Astrocyte of the spinal cord (primary cell): ENCODE measurements at places on chromosomes 16 and 17.
A peak's percentile ranks its signal among the peaks of the same experiment; 100 is the strongest.

- no peak for DNase-seq
Observed at GRCh38 chr16:20610211-20610891, 34.2 kb upstream of the ACSM2B start.

DNA sequence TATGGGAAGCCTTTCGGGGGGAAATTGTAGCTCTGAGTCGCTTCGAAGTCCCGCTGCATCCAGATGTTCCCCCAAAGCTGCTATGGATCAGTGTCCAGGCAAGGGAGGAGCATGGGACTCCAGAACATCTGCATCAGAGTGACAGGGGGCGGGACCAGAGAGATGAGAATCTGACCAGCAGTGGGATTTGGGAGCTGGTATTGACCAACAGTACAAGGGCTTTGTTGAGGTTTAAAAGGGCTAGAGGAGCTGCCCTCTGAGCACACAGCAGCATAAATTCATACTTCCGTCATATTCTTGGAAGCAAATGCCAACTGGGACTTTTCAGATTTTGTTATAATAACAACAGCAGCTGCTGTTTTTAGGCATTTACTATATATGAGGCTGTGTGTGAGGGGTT lies 10.6 kb downstream of the RBFOX1 start:
- DNase-seq, result no peak

DNA sequence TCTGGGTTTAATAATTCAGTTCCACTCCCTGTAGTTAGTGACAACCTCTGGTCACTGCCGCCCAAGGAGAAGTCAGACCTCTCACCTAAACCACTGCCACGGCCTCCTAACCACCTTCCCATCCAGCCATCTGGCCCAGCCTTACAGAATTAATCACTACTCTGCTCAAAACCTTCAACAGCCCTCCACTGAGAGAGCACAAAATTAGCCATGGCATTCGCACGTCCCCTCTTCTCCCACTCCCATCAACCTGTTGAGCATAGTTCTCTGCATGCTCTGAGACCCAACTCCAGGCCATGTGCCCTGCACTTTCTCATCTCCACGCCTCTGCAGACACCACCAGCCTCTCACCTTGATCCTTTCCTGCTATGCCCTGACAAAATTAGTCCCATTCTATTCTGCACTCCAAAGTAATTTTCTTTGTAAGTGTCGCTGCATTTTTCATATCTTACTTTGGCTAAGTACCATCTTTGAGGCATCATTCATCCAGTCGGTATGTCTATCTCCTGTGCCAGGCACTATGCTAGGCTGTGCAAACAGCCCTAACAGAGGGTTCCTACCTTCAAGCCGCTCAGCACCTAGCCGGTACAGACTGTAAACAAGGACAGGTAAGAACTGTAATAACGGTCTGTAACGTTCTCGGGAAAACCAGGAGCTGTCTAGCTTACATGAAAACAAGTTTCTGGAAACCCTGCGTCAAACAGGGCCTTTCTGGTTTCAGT lies 963 bp downstream of the COPRS start:
- DNase-seq, result peak; percentile 20

DNA sequence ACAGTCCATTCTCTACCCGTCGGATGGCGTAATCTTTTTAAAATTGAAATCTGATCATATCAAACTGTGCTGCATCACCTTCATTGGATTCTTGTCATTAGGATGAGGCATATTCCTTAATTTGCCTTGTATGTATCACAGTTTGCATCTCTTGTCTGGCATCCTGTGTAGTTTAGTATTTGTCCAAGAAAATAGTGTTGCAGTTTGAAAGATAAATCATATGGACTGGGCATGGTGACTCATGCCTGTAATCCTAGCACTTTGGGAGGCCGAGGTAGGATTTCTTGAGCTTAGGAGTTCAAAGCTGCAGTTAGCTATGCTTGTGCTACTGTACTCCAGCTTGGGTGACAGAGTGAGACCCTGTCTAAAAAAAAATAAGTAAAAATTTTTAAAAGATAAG lies 5.8 kb upstream of the RSL1D1 start:
- peak; percentile 34 for DNase-seq

DNA sequence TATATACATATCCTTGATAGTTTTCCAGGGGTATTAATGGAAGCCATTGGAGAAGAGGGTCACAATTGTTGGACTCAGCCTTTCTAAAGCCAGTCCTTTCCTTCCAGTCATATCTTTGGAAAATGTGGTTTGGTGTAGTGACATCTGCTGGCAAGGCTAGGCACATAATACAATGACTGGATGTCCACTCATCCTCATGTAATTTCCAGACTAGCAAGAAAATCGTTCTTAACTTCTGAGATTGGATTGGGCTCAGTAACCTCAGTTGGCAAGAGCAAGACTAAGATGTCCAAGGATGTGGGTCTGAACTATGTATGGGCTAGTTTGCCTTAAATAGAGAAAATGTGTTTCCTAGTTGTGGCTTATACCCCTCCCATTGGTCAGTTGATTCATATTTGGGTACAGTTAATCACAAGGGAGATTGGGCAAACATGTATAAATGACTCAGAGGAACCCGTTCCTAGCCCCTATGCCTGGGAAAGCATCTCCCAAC lies 8.7 kb upstream of the KAT7 start:
- DNase-seq, result peak; percentile 85

GRCh38 chr17:18278867-18279266 lies 18.4 kb downstream of the MIEF2 start:
- no peak for DNase-seq
